GDM1 (cell line): ENCODE measurements at places on chromosomes 6 and 20.

GRCh38 chr20:57695012-57695411, 14.8 kb downstream of the PMEPA1 start:
- no peak for DNase-seq

GRCh38 chr6:6724539-6725467, 136.3 kb downstream of the LY86 start:
- peak; percentile 78 for DNase-seq

- DNase-seq: no peak
Observed at GRCh38 chr6:47729457-47729856, 31.1 kb downstream of the ADGRF4 start.

DNA sequence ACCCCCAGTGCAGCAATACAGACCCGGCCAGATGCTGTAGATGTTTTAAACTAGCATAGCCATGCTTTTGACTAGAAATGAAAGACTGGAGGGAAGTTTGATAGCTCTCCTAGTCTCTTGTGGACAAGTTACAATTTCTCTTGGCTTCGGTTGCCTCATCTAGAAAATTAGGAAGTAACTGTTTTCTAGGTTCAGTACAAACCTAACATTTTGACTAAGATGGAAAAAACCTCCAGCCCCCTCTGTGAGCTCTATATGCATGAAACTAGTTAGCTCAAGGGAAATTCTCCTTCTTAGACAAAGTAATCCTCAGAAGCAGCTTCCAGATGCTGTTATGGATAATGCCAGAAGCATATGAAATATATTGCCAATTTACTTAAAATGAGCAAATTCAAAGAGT, 86.6 kb downstream of the RNF144B start:
- no peak for DNase-seq

DNA sequence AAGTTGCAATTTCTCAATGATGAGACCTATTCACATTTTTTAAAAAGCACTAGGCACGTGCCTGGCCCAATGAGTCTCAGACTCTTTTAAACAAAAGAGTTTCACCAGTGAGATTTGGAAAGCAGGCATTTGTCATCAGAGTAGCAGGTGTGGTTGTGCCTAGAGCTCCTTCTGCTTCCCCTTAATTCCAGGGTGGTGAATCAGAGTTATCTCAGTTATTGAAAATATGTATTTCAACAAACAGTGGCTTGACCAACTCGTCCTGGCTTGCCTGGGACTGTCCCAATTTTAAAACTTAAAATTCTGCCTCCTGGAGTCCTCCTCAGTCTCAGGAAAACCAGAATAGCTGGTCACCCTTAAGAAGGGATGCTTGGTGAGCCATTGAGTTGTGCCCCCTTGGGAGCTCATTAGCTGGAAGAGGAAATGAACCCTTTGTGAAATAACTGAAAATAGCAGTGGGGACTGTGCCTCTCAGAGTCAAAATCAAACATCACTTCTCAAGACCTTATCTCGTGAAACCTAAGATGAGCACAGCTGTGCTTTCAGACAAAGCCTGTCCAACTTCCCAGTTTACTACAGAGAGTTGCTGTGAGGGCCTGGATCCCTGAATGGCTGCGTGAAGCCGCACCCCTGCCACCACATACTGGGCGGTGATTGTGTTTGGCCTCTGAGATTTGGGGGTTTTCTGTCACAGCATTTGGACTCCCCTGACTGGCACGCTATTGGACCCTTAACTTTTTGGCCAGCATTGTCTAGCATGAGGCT, 116.3 kb downstream of the ANKRD60 start:
- no peak for DNase-seq

GRCh38 chr20:20303742-20304141, 64.2 kb upstream of the INSM1 start:
- DNase-seq: no peak

GRCh38 chr20:17796091-17796563, 96.4 kb downstream of the BANF2 start:
- no peak for DNase-seq

DNA sequence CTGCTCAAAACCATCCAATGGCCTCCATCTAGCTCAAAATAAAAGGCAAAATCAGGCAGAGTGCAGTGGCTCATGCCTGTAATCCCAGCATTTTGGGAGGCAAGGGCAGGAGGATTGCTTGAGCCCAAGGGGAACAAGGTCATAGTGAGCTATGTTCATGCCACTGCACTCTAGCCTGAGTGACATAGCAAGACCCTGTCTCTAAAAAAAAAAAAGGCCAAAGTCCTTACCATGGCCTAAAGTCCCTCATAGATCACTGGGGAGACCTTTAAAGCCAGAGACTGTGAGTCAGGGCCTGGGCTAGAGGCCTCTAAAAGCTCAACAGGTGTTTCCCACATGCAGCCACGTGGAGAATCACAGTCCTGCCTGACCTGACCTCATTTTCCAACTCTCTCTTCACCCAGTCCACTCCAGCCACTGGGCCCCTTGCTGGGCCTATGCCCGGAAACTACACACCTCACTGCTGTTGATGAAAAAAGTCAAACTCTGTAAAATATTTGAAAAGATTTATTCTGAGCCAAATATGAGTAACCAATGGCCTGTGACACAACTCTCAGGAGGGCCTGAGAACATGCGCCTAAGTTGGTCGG, 28.2 kb upstream of the TAB2 start:
- DNase-seq: no peak

DNA sequence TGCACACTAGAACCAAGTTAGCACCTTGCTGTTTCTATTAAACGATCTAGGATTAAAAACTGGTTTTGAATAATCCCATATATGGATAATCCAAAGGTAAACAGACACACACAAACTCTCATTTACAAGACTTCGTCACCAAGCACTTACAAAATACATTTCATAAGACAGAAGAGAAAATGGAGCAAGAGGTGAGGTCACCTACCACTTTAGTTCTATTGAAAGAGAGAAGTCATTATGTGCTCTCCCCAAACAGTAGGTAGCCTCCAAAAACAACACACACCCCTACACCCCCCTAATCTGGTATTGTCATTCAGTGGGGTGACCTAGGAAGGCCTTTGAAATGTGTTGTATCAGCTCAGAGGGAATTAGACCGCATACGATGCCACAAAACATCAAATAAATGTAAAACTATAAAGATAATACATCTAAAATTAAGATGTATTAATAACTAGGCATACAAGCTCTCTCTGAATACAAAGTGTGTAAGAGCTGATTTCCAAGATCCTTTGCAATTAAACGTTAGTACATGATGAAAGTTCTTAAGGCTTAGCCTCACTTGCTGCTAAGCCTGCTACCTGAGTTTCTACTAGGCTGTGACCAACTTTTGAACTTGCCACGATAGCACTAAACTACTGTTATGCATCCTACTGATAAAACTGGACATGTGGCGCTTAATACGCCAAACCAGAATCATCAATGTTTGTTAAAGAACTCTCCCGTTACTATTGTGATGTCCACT, 1.6 kb downstream of the SRPK1 start:
- DNase-seq: no peak

GRCh38 chr20:47365023-47365764, 8.7 kb upstream of the ZMYND8 start:
- no peak for DNase-seq

- no peak for DNase-seq
Observed at GRCh38 chr20:45028424-45029136, 62.3 kb downstream of the STK4 start.

- DNase-seq: no peak
Observed at GRCh38 chr6:5215159-5215558, 45.6 kb downstream of the LYRM4 start.

DNA sequence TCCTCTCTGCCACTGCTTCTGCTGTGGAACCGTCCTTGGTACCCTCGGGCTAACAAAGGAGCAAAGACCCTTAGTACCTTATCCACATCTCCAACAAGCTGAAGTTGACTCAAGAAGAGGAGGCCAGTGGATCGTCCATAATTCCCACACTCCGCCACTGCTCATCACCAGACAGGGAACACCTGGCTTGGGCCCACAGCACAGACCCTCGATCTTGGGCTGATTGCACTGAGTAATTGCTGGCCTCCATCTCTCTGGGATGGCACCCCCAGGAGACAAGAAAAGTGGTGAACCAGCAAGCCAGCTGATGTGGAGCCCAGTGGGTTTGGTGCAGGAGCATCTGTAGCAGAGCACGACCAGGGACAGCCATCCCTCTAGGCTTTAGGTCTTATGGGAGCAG, 109.4 kb upstream of the GRIK2 start:
- DNase-seq: no peak

DNA sequence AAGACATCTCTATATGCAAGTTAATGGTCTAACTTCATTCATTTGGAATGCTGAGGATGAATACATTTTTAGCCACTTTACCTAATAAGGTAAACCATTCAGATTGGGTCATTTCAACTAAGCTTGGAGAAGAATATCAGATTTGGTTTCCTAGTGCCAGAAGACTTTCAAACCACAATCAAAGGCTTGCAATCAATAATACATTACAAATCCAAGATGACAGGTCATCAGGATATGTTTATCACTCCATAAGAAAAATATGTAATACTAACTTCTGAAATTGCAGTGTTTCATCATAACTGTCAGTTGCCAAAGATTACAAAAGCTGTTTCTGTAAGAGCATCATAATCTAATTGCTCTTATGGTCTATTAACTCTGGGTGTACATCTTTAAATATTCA, 654.0 kb downstream of the COL12A1 start:
- DNase-seq: no peak

DNA sequence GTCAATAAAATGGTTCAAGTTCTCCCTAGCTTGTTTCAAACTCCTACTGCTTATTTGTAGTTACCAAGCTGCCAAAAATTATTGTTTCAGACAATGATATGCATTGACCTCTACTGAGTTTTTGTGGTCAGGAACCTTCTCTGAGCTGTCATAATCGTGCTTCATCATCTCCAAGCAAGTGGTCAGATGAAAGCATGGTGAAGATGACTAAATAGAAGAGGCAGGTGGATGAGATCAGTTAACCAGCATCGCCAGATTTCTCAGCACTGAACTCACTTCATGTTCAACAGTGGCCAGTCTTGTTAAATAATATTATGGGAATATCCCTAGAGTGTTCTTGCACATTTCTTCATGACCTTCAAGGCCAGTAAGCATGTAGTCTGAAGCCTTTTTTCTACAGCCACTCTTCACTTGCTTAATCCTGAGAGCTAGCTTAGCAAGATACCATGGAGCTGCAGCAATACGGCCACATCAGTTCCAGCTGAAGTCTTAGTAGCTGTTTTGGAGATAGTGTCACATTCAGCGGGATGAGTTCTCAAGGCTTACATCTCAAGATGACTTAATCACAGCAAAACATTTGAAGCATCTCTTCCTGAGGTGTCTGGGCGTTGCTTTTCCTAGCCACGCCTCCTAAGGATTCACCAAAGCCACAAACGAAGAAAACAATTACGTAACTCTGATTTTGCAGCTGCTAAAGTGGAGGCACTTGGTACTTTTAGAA, 101.6 kb upstream of the TMEM30A start:
- no peak for DNase-seq

DNA sequence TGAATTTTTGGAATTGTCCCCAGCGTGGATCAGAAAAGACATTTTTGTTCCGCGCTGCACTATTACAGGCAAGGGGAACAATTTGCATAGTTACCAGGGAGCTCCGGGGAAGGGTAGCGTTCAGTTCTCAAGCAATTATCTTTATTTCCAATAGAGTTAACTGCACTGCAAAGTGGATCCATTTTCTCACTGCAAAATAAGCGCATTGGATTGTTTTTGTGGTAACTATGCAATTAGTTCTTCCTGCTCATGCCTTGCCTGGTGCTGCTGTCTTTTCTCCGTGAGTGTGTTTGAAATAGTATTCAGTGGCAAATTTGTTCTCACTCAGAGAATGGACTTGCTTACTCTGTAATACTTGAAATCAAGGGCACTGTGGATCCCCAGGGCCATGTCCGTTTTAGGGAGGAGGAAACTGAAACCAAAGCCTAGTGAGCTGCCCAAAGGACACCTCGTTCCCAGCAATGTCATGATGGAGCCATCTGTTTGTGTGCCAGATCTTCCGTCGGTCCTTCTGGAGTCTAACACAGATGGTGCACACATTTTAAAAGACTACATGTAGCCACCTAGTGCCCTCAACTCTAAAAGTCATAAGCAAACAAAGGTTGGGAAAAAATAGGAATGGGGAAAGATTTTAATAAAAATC, 7.4 kb upstream of the PCK1 start:
- DNase-seq: no peak

- DNase-seq: no peak
Observed at GRCh38 chr6:32105433-32105832, 3.7 kb downstream of the TNXB start.

GRCh38 chr6:116156405-116157326, 30.7 kb upstream of the COL10A1 start:
- no peak for DNase-seq

DNA sequence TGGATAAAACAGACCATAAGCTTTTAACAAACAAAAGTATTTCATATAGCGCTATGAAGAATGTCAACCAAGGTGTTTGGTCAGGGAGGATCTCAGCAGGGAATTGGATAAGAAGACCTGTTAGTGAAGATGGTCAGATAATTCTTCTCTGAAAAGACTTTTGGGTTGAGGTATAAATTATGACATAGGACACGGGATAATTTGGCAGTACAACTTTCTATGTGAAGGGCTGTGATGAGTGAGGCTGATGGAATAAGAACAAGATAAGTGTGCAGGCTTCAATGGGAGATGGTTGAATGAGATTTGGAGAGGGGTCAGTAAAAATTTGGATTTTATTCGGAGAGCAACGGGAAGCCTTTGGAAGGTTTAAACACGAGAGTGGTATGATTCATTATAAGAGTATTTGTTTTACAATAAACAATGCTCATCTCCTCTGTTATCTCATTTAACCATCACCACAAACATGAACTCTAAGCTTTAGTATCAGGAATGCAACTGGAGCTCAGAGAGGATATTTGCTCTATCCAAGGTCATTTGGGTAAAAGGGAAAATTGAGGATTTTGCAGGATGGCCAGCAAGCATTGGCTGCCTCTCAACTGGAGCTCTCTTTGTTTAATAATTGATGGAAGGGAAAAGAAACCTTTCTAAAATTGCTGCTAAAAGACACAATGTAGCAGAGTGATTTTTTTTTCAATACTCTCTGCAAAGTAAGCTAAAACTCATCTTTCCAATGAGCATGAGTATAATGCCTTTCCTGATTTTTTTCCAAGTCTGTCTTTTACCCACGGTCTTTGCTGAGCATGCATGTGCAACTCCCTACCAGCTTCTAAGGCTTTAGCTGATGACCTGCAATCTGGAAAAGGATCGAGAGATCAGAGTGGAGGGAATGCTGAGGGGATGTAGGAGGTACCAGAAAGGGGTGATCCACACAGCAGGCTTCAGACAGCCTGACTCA, 534.0 kb downstream of the CBLN4 start:
- DNase-seq: no peak

DNA sequence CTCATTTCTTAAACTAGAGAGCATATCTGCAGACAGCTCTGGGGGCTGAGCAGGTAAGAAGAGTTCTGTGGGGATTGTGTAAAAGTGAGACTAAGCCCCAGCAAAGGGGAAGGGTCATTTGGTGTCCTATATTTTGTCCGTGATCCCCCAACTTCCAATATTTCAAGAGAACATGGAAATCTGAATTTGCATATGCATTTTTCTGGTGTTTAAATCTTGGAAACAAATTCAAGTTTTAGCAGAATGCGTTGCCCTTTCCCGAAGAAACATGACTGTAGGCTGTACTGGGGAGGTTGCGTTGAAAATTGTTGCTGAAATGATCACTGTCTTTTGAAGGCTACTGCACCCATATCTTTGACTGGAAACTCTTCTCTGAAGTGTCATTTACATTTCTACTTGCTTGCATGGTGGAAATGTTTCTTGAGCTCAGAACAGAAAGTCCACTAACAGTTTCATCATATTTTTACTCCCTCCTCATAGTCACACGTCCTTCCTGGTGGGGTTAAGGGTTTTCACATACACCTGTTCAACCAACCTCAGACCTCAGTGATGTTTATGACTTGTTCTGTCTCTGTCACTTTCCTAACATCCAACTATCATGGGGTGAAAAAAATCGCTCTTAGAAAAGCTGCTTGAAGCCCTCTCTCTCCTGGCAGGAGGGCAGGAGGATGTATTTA, 140.3 kb downstream of the BCAS1 start:
- DNase-seq: no peak
